Effector memory CD4-positive, alpha-beta T cell (primary cell): ENCODE measurements at places on chromosomes 6 and 20.

DNA sequence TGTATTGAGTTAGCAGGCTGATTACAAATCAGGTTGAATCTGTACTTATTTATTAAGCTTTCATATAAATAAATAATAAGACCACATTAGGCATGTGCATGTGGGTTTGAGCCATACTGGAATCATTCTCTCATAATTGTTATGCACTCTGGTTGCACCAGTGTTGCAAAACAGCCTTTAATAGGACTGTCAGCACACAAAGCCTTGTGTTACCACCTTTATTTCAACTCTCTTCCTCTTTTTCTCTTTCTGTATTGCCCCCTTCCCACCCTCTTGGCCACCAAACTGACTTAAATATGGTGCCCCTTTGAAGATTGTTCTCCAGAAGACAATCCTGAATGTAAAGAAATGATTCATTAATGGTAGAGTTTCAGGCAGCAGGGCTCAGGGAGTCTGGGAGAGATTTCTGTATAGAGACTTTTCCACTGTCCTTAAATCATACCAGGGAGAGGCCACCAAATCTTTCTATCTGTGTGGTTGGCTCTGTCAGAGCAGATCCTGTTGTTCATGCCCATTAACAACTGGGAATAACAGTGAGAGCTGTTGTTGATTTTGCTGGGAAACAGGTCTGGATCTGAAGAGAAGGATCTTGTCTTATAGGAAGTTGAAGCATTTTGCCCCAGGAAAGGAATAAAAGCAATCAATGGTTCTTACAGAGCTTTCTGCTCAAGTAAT lies 131.6 kb upstream of the SOX4 start:
- DNase-seq, result no peak

DNA sequence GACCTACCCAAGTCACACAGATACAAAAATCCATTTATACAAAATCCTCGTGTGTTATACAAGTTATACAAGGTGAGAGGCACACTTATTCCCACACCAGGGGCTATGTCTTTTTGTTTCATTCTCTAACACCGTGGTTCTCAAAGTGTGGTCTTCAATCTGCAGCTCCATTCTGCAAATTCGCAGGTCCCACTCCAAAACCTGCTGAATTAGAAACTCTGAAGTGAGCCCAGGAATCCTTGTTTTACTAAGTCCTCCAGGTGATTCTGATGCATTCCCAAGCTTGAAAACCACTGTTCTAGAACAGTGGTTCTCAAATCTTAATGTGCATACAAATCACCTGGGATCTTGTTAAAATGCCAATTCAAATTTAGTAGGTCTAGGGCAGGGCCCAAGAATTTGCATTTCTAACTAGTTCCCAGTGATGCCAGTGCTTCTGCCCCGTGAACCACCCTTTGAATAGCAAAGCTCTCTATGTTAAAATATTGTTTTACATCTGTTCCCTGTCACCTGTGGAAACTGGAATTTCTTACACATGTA lies 35.1 kb downstream of the LRFN2 start:
- no peak for DNase-seq

GRCh38 chr6:42979523-42980177 lies 669 bp upstream of the PEX6 start:
- DNase-seq, result no peak

- no peak for DNase-seq
Measured at GRCh38 chr20:5786930-5787795, 37.0 kb downstream of the SHLD1 start.

GRCh38 chr6:164838068-164838615 lies 471.3 kb downstream of the C6orf118 start:
- DNase-seq, result no peak

DNA sequence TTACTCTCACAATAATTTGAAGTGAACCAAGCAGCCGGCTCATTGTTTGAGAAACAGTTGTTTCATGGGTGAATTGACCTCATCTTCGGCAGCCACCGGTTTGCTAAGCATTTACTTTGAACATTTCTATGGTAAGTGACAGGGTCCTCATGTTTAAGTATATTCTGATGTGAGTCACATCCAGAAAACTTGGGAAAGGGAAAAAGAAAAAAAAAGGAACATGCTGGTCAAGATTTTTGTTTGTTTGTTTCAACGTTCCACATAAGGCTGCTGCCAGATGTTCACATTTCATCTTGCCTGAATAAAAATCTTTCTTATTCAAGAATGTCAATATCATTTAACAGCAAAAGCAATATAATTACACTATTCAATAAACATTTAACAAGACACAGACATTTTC lies 55.0 kb upstream of the EXOC2 start:
- DNase-seq, result no peak

DNA sequence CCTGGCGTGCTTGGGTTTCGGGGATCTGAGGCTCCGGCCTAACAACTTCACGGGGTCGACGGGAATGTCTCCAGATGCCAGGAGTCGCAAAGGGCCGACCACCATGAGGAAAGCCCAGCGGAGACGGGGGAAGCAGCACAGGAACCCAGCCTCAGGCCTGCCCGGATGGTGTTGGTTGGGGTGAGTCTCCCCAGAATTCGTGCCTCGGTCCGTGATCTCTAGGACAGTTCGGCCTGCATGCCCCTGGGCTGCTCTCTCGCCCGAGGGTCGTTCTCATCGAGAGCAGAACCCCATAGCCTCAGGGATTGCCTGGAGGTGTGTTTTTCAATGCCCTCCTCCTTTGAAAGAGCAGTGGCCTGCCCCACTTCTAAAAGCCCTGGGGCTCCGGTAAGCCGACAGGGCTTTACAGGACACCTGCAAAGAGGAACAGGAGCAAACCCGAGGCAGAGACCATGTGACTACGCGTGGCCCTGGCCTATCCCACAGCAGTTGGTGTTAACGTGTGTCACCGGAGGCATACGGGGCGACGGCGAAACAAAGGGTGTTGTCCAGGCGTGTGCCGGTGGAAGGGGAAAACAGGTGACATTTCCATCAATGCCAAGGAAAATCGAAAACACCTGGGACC lies 973.1 kb upstream of the DEFB115 start:
- DNase-seq, result no peak

- DNase-seq, result no peak
Measured at GRCh38 chr6:117512056-117512828, 29.8 kb downstream of the DCBLD1 start.

DNA sequence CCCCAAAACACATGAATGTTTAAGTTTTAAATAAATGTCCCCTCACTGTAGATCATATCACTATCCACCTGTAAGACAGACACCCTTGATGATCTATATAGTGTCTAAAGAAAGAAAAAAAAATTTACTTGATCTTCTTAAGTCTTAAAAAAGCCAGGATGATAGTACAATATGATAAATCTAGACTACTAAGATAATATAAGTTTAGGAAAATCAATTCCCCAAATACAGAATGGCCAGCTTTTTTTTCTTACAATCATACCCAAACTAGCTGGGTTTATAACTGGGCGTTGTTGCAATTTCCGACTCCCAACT lies 14.4 kb downstream of the ZNF217 start:
- no peak for DNase-seq

DNA sequence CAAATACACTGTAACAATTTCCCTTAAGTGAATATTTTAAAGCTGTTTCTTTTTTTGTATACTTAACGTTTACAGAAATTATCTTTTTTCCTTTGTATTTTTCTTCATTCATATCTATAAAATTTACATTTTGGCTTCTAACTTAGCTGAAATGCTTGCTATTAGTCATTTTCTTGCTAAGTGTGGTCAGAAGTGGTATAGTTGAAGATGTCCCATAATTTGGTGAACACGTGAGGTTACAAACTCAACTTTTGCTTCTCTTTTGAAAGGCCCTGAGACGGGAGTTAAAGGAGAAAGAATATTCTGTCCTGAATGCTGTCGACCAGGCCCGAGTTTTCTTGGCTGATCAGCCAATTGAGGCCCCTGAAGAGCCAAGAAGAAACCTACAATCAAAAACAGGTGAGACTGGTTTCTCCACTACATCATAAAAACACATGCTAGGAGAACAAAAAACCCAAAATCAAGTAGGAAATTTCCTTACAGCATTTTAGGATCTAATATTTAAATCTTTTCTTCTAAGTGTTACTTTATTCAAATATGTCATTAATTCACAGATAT lies 445.0 kb downstream of the UTRN start:
- no peak for DNase-seq

- DNase-seq, result no peak
Measured at GRCh38 chr6:6546318-6547109, 42.0 kb upstream of the LY86 start.
